ENCODE measurements at places on chromosomes 11 and 22.

DNA sequence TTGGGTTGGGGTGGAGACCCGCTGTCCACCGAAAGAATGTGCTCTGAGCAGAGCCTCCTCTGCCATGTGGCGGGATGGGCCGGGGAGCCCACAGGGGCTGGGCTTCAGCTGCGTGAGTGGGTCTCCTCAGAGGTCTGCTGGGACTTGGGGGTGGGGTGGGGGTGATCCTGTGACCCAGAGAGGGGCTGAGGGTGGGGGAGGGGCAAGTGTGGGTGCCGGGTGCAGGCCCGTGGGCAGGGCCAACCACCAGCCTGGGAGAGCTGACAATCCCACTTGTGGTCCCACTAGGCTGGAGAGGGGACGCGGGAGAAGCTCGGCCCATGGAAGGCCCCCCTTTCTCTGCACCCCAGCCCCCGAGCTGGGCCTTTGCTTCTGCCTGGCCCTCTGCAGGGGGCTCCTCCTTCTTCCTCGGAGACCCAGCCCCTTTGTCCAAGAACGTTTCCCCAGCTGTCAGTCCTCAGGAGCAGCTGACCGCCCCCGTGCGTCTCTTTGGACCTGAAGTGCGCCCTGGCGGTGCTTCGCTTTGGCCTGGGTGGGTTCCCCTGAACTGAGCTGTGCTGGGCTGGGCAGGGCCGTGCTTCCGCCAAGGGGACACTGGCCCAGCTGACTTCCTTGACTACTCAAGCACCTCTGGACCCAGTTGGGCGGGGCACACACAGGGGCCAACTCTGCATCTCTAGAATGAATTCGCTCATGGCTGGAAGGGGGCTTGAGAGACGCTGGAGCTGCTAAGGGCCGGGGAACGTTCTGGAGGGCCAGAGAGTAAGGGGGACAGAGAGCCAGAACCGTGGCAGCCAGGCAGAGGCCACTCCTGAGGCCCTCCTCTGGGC lies 30.2 kb downstream of the OSBPL5 start:
- DNase-seq: no peak

GRCh38 chr11:18468961-18469360 lies 13.3 kb downstream of the LDHAL6A start:
- no peak for DNase-seq

DNA sequence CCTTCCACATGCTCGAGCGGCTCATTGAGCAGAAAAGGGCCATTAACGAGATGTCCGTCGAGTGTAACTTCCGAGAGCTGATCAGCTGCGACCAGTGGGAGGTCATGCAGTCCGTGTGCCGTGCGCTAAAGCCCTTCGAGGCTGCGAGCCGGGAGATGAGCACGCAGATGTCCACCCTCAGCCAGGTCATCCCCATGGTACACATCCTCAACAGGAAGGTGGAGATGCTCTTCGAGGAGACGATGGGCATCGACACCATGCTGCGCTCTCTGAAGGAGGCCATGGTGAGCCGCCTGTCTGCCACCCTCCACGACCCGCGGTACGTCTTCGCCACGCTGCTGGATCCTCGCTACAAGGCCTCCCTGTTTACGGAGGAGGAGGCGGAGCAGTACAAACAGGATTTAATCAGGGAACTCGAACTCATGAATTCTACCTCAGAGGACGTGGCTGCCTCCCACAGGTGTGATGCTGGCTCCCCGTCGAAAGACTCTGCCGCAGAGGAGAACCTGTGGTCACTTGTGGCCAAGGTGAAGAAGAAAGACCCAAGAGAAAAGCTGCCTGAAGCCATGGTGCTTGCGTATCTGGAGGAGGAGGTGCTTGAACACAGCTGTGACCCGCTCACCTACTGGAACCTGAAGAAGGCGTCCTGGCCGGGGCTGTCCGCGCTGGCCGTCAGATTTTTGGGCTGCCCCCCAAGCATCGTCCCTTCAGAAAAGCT lies 31.7 kb downstream of the ALG12 start:
- DNase-seq: no peak

- DNase-seq: peak; percentile 36
Measured at GRCh38 chr22:37887584-37888378, 18.3 kb upstream of the MICALL1 start.

- no peak for DNase-seq
Measured at GRCh38 chr11:79578116-79578515, 137.3 kb upstream of the TENM4 start.

GRCh38 chr11:20474882-20475517 lies 87.5 kb downstream of the PRMT3 start:
- no peak for DNase-seq

DNA sequence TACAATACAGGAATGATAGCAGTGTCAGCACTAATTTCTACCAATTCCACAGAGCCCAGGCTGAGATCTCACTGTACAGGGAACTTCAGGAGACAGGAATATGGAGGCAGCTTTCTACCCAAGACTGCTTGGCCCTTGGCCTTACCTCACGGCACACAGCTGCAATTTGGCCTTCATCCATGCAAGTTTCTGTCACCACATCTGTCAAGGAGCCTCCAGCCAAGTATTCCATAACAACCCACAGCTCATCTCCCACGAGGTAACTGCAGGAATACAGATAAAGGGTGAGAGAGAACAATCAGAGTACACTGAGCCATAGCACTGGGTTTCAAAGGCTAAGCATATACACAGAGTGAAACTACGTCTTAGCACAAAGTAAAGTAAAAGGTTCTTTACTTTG lies 39.0 kb upstream of the GDPD4 start:
- DNase-seq: no peak

- peak; percentile 65 for DNase-seq
Measured at GRCh38 chr11:75429902-75430713, 2.9 kb downstream of the KLHL35 start.

DNA sequence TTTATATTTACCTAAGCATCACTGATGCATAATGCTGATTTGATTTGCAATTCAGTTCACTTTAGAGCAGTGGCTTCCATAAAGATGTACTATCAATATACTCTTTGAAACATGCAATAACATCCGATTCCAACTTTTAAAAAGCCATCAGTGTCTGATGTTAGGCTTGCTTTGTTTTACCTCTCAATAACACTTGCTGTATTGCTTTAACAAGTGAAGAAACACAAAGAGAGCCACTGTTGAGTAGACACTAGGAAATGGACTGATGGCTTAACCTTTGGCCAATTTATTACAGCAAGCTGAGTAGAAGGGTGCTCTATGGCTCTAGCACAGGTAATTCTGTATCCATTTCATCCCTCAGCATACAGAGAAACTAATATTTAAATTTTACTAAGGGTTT lies 122.1 kb downstream of the FCHSD2 start:
- no peak for DNase-seq

DNA sequence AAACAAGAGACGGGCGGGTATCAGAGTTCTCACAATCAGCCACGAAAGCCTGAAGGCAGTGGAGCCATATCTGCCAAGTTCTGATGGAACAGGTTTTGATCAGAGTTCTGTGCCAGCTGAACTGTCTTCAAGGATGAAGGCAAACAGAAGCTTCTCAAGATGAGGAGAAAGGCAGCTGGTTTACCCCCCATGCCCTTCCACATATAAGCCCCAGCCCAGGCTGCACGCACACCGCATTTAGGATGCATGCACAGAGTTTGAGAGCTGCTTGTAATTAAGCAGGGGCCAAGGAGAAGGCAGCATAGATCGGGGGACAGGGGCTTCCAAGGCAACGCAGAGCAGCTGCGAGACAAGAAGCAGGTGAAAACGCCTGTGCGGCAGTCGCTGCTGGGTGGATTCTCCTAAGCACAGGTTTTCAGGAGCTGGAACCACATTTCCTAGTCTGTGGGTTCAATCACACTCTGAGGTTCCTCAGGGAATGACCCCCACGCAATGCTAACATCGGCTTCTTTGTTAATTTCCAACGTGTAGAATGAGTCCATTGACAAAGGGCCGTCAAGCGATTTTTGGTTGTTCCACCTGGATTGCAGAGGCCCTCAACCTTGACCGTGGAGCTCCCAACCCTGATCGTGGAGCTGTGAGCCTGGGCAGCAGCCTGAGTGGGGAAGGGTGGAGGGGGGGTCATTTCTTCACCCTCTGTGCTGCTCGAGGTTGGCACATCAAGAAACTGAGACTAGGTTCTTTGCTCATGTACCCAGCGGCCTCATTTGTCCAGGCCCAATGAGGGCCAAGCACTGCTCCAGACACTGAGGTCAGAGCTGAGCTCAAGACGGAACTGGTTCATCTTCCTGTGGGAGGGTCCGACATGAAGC lies 81.7 kb upstream of the SHISAL1 start:
- no peak for DNase-seq

DNA sequence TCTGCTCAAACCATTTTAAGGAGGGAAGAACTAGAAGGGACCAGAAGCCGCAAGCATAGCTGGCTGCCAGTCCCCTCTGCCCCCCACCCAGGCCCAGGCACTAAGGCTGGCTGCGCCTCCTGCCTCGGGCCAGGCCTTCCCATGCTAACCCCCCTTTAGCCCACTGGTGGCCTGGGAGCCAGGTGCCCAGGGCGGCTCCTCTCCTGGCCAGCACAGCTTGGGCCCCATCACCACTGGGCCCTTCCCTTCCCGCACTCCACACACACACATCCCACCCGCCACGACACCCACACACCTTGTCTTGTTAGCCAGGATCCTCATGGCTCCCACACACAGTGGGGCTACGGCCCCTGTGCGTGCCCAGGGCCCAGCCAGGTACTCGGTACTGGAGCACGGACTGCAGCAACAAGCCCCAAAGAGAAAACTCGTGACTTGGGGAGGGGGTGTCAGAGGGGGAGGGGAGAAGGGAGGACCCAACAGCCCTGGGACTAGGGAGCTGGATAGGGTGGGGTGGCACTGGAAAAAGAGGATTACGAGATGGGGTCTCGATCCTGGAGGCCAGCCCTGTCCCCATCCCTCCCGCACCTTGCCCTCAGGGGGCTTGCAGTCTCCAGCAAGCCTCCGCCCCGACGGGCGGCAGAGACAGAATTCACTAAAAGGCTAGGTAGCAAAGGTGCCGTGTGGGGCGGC lies 16.0 kb downstream of the BCL9L start:
- no peak for DNase-seq

DNA sequence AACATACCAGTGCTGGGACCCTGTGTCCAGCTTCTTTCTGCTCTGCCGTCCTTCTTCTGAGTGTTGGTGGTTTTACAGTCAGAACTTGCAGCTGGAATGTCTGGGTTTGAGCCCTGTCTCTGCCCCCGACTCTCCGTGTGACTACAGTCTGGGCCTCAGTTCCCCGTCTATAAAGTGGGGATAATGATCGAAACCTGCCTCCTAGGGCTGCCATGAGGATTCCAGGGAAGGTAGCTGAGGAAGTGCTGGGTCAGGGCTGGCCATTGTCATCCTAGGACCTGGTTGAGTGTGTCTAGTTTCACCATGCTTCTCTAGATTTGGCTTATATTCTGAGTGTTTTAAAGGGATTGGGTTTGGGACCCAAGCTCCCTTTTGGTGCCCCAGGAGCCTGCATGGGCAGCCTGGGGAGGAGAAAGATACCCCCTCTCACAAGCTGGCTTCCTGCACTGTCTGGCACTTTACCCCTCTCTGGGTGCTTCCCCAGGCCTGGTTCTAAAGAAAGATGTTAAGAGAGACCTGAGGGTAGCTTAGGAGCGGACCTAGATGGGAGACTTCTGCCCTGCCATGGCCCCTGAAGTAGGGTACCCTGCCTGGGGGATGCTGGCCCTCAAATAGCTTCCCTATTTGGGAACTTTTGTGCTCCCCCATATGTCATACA lies 49.9 kb downstream of the TSPAN18 start:
- no peak for DNase-seq
